GM03348 (cell line): ENCODE measurements at places on chromosomes 5 and 9.

DNA sequence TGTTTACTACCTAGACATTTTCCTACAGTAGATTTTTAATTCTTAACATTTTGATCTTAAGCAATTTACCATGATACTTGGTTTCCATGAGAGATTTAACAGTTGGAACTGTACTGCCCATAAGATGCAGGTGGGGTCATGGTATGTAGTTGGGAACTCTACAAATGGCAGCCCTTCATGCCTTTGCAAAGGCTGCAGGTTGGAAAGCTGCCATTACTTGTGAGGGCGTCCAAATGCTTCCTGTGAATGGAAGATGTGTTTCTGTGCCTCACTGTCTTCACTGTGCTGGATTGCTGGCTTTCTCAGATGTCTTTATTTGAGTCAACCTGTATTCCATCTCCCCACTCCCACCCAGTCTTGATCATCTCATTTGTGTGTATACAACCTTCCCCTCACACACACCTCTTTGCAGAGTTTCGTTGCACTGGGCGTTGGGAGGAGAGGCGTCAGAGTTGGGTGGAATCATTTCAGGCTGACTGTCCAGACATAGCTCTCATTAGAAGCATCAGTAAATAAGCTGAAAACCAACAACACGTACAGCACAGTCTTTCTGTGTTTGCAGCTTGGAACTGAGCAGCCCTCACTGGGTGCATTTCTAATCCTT is 14.8 kb upstream of the ABL1 start:
- DNase-seq: no peak

GRCh38 chr9:131691969-131692611 is 47.8 kb downstream of the RAPGEF1 start:
- DNase-seq: no peak

DNA sequence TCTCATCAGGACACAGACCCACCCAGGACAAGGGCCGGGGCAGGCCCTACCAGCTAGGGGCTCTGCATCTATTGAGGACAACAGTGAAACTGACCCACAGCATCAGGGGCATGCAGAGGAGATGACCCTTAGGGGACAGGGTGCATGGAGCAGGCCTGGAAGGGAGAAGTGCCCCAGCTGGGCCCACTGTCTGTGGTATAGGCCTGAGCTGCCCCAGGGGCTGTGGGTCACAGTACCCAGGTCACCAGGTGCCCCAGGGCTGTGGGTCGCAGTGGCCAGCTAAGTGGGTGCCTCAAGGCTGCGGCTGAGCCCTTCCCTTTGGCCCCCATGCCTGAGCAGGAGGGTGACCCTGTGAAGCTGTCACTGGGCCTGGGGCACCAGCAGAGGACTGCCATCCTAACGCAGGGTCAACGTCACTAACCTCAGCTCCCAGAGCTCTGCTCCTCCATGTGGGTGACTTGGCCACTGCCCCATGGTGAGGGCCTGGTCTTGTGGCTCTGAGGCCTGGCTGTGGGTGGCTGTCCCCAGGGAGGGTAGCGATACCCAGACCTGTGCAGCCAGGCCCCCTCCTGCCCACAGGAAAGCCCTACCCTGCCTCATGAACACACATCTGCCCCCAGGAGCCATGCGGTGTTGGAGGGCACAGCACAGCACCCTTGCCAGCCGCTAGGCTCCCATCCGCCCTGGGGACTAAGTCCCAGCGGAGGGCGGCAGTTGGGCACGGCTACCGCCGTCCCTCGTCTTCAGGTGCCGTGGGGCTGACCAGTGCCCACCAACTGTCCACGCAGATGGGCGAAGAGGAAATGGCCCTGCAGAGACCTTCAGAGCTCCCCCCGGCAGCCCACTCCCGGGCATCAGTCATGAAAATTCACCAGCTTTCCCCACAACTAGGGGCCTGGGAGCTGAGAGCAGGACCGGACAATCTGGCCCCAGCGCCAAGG is 4.9 kb downstream of the EDF1 start:
- no peak for DNase-seq

- DNase-seq: peak; percentile 5
These were observed 128.3 kb upstream of the CCNH start for GRCh38 chr5:87541033-87541432.

DNA sequence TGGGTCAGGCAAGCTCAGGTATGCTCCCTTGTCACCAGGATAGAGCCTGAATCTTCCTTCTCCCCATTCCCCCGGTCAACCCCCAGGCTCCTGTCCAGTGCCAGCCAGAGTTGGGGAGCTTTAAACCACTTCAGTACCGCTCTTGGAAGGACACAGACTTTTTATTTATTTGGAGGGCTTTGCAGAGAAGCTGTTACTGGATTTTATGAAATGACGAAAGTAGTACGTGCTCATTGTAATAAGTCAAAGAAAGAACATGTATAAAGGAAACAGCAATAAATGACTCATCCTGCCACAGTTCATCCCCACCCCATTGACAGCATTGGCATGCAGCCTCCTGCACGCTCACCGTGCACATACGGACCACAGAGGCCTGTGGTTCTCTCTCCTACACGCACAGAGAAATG is 230.3 kb downstream of the AUH start:
- DNase-seq: peak; percentile 90

DNA sequence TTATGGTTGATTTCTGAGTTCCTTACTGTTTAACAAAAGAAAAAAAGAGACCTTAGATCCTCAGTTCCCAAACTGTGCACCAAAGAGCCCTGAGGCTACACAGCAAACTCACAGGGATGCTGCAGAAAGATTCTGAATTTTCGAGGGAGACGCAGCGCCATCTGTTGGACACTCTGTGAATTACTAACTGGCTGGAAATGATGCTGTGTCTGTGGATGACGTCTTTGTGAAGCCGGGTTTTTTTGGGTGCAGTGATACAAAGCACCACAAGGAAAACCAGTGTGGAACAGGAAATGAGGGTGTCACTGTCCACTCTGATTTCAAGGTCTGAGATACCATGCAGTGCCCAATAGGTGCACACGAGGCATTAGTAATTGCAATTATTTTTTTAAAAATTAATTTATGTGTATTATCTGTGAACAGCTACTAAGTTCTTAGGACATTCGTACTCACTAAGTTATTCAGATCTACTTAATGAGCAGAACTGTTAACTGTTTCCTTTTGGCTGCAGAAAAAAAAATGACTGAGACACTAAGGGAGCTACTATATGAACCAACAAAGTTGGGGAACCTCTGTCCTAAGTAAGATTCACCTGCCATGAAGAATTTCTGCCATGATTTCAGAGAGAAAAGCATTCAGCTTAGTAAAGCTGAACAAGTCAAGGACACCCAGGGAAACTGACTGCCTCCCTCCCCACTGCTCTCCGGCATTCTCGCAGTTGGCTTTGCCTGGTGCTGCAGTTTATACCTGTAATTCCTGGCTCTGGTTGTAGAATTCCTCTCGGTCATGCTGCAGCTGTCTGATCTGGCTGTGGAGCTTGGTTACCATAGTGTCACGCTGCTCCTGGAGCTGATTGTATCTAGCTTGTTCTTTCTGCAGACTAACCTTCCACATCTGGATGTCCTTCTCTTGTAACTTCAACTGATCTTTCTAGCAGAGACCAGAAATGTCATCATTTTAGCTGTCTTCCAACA is 23.4 kb downstream of the SPACA9 start:
- DNase-seq: peak; percentile 90

- DNase-seq: no peak
These were observed 17.0 kb upstream of the ADAM19 start for GRCh38 chr5:157592594-157592993.

GRCh38 chr5:79436821-79437220 is 77.1 kb downstream of the HOMER1 start:
- peak; percentile 22 for DNase-seq

DNA sequence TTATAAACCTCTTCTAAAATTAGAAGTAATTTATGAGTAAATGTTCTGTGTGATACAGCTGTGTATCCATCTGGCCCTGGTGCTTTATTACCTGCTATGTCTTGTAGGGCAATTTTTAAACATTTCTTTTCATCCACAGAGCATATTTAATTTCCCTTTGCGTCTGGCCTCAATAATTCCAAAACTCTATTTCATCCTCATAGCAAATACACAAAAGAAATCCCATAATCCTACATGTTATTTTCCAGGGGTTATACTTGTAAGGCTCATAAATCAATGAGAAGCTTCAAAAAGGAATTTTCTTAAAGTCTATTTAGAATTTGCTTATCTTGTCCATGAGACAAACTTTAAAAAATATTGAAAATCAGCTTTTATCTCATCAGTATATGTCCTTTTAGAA is 167.0 kb downstream of the TTC39B start:
- DNase-seq: no peak
